ENCODE measurements at places on chromosomes 16 and 17.

- DNase-seq, result peak; percentile 76
These were observed at the start of the genes CTNS and SHPK for GRCh38 chr17:3636154-3636907. CTNS (plus strand) TSS chr17:3636760; CDS start chr17:3640207, 3,447 bp downstream. SHPK (minus strand) TSS chr17:3636250; CDS start chr17:3636219, 31 bp downstream.

DNA sequence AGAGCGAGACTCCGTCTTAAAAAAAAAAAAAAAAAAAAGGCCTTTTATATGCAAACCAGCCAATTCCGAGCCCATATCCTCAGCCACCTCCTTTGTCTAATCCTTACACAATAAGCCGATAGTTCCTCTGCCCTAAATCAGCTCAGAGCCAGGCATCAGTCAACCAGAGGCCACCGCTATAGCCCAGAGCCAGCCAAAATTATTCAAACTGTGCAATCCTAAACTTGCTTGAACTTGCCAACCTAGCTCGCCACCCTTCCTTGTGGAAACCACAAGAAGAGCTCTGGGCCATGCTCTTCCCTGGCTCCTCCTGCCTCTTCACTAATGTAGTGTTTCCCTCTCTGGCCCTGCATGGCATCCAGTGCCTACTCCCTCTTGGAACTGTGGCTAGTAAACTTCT is 17.7 kb downstream of the ITGAL start:
- no peak for DNase-seq

- no peak for DNase-seq
These were observed 41.8 kb downstream of the NUP93 start for GRCh38 chr16:56771558-56772279.

GRCh38 chr16:71409011-71409775 is 32.7 kb downstream of the TLE7 start:
- no peak for DNase-seq

DNA sequence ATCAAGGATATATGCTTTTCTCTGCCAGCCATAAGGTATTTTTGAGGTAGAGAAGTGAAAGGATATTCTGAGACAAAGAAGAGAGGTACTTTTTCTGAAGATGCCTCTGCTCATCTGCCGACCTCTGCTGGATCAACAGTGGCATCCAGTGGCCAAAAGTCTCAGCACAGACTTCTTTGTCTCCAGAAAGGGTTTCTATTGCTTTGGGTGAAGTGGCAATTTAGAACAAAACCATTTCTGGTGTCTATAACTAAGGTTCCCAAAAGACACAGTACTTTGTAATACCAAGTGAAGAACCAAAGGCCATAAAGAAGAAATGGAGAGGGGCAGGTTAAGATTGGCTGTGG is 155.2 kb upstream of the C17orf78 start:
- DNase-seq, result no peak

DNA sequence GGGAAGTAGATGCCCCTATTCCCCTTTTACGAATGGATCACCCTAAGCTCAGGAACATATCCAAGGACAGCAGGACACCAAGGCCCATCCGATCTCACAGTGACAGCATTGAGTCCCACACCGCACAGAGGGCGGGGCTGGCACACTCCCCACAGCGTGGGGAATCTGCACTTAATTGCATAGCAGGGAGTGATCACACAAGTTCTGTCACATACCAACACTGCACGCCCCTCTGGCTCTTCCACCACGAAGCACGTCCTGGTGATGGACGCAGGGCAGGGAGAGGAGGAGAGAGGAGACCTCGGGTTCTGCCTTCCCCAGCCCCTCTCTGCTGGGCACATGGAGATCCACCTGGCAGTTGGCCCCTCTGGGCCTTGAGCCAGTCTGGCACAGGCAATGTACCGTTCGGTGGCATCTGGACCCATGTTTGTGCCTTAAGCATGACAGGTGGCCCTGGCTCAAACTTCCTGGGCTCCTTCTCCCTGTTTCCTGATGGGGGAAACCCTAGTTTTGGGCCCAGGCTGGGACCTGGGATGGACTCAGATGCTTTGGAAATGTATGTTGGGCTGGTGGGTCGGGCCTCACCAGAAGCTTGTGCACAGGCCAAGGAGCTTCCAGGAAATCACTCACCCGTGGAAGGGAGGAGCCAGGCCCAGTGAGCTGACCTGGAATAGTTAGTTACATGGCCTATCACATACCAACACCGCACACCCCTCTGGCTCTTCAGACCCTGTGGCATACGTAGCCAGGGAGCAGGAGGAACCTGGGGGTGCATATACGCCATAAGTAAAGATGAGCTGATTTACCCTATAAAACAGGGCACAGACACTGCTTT is 35.1 kb upstream of the CREBBP start:
- DNase-seq, result no peak

DNA sequence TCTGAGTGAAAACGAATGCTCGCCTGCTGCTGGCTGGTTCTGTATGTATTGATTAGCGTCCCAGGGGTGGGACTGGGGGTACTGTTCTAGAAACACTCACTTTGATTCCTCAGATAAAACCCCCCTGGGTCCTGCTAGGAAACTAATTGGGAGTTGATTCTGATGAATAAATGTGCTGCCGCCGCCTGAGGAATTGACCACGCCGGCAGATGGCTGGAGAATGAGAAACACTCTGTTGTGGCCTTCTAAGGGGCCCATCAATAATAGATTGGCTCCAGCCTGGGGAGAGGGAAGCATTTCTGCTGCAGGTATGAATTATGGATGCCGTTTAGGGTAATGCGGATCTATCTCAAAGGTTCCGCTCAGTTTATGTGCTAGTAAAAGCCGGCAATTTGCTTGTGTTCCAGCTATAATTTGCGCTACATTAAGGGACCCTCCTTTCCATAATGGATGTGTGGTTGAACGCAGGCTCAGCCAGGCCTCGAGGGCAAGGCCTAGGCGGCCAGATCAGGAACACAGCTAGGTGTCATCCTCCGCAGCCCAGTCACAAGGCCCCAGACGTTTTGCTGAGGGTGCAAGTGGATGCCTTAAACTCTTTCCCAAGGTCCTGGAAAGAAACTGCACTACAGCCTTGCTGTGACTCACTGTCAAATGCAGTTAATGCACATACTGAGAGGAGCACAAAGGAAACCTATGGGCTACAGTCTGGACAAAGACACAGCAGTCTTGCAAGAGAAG is 132.2 kb upstream of the HS3ST2 start:
- DNase-seq, result no peak

DNA sequence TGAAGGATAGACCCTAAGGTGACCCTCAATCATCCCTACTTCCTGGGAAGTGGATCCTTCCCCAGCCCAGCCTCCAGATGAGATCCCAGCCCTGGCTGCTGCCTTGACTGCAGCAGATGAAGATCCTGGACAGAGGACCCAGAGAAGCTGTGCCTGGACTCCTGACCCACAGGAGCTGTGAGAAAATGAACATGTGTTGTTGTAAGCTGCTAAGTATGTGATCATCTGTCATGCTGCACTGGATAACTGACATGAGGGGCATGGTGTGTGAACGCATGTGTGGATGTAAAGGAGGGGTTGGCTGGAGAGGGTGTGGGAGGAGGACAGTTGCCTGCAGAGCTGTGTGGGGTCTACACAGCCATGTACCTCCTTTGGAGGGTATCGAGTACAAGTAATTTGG is 69.3 kb downstream of the SLC5A11 start:
- peak; percentile 76 for DNase-seq

- no peak for DNase-seq
These were observed 274.3 kb upstream of the XYLT1 start for GRCh38 chr16:17744921-17745572.
